ENCODE measurements at places on chromosomes 5 and 9.
A peak's percentile ranks its signal among the peaks of the same experiment; 100 is the strongest.

GRCh38 chr5:56412601-56413379 is 179.7 kb upstream of the ANKRD55 start:
- DNase-seq: peak; percentile 74

DNA sequence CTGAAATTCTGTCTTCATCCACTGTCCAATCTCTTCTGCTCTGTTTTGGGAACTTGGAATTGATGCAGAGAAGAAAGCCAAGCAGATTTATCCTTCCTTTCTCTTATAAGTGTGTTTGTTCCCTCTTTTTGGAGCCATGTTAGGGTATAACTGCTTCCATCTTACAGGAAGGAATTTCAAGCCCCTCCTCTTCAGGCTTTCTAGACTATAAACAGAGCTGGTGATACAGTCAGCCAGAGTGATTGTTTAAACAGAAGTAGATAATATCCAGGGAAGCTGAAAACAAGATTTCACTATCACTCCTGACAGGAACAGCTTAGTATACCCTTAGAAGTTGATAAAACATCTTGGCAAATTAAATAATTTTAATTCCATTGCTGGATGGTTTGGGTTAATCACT is 102.1 kb upstream of the DMRT1 start:
- DNase-seq: no peak

- peak; percentile 53 for DNase-seq
Observed at GRCh38 chr9:132878695-132879456, at the start of gene SPACA9. Gene SPACA9 (plus strand): TSS chr9:132878898. CDS start chr9:132883948, 5,050 bp downstream.

- peak; percentile 89 for DNase-seq
Observed at GRCh38 chr5:137743031-137743640, 7.2 kb upstream of the KLHL3 start.

- no peak for DNase-seq
Observed at GRCh38 chr9:130208600-130209347, 36.6 kb downstream of the NCS1 start.

GRCh38 chr9:28730111-28730510 is 1156.8 kb upstream of the C9orf72 start:
- DNase-seq: no peak

GRCh38 chr5:160442824-160443431 is 21.3 kb downstream of the PTTG1 start:
- no peak for DNase-seq

GRCh38 chr5:52560366-52560765 is 227.3 kb upstream of the ITGA1 start:
- DNase-seq: no peak

GRCh38 chr9:106864373-106865143 is 1.6 kb downstream of the ZNF462 start:
- DNase-seq: peak; percentile 28

DNA sequence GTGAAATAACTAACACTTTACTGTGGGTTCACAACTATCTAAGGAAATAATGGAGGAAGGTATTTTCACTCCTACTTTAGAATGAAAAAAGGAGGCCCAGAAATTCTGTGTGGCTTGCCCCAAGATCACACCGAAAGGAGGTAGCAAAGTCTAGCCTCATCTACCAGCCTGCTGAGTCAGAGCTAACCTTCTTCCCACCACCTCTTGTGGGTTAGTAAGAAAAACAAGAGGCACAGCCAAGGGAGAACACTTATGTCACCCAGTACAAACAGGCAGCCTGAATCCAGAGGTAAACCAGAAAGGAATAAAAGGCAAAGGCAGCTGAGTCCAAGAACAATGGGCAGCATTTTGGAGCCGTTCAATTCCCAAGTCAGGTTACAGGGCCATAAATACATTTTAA is 91.9 kb upstream of the RASEF start:
- no peak for DNase-seq

- no peak for DNase-seq
Observed at GRCh38 chr9:126208216-126208758, 118.3 kb upstream of the MVB12B start.

DNA sequence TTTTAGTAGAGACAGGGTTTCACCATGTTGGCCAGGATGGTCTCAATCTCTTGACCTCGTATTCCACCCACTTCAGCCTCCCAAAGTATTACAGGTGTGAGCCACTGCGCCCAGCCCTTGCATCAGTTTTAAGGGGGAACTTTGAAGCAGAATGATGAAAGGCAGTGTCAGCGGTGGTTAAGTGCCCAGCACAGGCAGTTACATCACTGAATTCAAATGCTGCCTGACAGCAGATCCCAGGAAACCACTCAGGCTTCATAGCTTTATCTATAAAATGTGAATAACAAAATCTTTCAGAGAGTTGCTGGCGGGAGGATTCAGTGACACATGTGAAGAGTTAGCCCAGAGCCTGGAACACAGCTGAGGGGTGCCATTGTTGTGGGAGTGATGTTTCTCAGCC is 26.5 kb downstream of the FGF1 start:
- DNase-seq: no peak

GRCh38 chr9:98142182-98142907 is 23.3 kb upstream of the TRIM14 start:
- peak; percentile 16 for DNase-seq

DNA sequence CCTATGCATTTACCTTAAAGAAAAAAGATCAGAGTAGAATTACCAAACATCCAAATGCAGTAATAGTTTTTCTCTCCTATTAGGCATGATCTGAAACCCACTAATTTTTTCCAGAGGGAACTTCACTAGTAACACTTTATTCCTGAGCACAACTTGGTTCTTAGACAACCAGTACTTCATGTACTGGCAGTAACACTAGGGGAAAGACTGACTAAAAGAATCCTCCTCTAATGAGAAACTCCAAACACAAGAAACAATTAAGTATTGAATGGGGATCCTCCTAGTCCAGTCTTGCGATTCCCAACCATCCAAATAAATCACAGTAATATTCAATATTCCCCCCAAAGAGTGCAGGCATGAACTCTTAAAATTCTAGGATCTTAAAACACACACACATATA is 48.9 kb downstream of the ZNF608 start:
- DNase-seq: no peak

DNA sequence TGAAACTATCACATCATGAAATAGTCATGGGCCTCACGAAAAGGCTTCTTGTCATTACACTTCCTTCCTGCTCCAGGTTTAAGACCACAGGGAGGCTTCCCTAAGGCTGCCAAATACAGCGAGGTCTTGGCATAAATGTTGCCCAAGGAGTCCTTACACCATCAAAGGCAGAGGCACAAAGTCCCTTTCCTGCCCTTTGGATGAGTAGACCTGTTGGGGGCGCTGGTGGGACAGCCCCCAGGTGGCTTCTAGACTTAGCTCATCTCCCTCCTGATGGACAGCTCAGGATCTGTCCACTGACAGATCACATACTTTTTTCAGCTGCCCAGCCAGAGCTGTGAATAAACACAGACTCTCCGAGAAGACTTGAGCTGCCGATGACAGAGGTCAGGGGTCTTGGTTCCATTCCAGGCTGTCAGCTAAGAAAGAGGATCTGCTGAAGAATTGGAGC is 15.5 kb upstream of the MEGF9 start:
- DNase-seq: no peak

GRCh38 chr5:180799902-180800801 is 2.5 kb downstream of the MGAT1 start:
- no peak for DNase-seq

DNA sequence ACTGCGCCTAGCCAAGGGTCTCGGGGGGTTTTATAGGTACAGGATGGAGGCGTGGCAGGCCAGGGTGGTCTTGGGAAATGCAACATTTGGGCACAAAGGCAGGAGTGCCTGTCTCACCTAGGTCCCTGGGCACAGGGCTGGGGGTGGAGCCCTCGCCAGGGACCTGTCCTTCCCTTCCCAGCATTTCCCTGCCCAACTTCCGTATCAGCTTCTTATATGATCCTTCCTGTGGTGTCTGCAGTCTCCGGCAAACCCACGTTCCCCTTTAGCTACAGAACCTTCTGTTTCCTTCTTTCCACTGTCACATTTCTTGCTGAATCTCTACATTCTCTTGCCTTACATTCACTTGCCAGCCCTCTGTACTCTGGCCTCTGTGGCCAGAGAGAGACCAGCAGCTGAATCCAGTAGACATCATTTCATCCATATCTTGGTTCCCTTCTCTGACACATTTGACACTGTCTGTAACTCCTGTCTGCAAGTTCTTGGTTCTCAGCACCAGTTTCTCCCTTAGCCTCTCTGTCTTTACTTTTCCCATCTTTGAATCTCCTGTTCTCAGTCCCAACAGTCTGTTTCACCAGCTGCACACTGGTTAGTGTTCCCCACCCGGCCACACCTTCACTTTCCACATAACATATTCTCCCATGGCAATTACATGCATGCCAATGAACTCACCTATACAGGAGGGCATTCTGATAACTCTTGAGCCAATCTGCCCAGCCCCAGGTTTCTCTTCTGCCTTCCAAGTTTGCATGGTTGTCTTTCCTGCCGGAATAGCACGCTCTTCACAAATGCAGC is 134.7 kb upstream of the ZNF608 start:
- DNase-seq: peak; percentile 68

DNA sequence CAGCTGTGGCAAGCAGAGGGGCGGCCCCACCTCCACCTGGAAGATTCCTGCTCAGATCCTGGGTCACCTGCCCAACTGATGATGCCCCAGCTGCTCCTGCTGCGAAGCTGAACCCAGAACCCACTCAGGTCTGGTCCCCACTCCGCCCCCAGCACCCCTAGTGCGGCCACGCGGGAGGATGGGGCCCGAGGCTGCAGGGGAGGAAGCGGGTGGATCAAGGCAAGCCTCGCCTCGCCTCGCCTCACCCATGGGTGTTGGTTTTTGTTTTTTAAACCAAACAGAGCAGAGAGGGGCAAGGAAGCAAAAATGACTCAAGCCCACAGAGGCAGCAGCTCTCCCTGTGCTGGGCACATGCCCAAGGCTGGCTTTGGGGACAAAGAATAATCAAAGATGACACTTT is 23.2 kb downstream of the ABO start:
- no peak for DNase-seq

GRCh38 chr5:169424279-169424655 is 123.3 kb upstream of the SLIT3 start:
- DNase-seq: no peak

DNA sequence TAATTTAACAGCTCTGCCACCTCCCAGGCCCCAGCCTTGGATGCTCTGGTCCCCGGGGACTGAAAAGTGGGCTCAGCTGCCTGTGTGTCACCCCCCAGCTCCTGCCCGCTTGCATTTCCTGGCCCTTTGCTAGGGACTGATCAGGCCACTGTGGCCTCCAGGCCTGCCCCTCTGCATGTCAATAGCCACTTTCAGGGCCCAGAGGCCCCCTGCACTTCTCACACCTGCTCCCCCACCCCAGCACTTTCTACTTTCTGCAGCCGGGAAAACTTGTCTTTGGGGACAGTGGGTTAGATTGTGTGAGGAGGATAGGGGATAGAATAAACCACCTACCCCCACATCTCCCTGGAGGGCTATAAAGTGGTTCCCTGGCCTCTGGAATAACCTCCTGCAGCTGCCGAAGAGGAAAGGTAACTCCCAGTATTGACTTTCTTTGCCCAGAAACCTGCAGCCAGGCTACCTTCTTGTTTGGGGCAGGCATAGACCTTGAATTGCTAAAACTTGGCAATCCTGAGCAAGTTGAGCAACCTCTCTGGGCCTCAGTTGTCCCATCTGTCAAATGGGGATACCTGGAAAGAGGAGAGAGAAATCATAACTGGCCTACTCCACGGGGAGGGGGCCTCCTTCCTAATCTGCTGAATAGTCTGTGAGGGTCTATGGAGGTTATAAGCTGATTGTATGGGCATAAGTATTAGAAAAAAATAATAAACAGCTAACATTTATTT is 7.8 kb downstream of the AIF1L start:
- DNase-seq: no peak

DNA sequence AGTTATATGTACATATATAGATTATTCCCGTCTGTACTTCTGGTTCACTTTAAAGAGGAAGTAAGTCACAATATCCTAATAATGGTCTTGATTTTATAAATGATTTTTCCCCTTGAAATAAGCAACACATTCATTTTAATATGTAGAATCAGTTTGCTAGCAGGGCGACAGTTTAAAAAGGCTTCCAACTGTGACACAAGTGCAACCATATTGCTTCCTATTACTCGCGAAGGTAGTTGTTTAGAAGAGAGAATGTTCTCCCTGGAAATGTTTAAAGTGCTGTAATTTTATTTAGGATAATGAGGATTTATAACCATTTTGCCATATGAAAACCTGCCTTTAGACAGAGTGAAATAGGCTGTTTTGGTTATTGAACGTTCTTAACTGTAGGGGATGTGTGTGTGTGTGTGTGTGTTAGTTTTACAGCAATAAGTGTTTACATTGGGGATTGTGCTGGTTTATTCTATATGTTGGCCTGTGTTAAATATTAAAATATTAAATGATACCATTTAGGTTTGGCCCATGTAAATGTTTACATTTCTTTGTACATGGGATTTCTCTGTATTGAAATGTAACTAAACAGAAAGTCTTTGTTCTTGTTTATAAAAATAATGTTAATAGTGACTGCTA is 138.3 kb downstream of the PBX3 start:
- DNase-seq: no peak

DNA sequence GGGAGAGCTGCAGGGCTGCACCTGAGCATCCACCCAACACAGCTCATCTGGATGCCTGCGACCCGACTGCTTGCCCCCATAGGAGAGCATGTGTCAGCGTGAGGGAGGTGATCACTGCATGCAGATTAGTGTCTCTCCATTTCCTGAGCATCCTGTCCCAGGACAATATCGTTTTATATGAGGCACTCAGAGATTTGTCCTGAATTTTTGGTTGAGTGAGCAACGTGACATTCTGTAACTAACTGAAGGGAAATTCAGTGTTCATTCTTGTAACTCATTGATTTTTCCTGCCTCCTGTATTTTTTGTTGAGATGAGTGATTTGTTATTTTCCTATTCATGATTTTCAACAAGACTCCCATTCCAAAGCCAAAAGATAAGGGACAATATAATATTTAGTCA is 20.7 kb upstream of the ANKRD34B start:
- DNase-seq: no peak

DNA sequence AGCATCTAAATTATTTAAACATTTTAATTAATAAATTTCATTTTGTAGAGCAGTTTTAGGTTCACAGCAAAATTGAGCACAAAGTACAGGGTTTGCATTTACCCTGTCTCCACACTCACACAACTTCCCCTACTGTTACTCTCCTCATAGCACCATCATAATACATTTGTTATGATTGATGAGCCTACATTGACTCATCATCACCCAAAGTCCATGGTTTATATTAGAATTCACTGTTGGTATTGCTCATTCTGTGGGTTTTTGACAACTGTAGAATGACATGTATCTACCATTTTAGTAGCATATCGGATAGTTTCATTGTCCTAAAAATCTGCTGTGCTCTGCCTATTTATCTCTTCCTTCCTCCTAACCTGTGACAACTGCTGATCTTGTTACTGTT is 411.1 kb upstream of the MPDZ start:
- no peak for DNase-seq

GRCh38 chr5:5481206-5481605 is 58.7 kb downstream of the ICE1 start:
- DNase-seq: no peak

GRCh38 chr9:93252781-93253530 is 69.0 kb downstream of the WNK2 start:
- DNase-seq: no peak

DNA sequence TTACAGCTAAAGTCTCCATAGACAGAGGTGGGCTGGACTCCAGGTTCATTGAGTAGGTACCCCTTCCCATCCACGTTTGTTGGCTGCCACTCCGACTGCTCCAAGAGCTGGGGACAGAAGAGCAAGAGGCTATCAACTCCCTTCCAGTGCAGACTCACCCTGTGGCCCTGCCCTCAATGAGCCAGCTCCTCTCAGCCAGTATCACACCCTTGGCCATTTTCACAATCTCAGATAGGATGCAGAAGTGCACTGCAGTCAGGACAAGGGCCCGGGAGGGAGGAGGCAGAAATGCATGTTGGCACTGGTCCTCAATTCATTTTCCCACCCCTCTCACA is 6.2 kb downstream of the IRF1 start:
- no peak for DNase-seq

GRCh38 chr5:79699763-79700400 is 10.2 kb downstream of the CMYA5 start:
- no peak for DNase-seq
